Stimulated activated CD4-positive, alpha-beta T cell treated with anti-CD3 and anti-CD28 coated beads, Interleukin-12 subunit alpha, Interleukin-12 subunit beta, amount 100 ng/mL, for 48 hours (primary cell): ENCODE measurements at places on chromosomes 13 and 19.

GRCh38 chr19:7868671-7869452, 5.3 kb downstream of the PRR36 start:
- peak; percentile 74 for DNase-seq

- DNase-seq: no peak
Observed at GRCh38 chr13:35843272-35843671, 287.9 kb downstream of the DCLK1 start.

DNA sequence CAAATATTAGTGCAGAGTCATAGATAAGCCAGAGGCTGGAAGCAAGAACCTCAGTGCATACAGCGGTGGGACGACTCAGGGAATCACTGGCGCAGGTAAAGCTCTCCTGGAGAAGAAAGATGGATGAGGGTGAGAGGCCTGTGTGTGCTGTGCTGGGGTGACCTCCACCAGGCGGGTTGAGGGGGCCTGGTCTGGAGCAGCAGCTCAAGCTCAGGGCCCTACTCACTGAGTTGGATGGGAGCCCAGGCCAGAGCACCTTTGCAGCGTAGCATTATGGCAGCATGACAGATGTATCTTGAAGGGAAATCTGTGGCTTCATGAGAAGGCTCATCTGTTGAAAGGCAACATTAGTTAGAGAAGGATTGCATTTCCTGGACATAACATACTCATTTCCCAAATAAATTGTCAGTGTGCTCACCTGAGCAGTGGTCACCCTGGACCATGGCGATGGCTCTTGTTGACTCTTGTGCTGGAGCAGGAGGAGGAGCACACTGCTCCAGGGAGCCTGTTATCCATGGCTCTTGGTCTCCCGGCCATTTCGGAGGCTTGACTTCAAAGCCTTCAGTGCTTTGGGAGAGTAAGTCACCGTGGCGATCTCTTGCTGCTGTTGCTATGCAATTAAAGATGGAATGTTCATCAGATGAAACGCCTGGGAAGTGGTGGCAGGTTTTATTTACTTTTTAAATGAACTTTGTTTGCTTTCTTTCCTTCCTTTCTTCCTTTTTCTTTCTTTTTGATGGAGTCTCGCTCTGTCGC, 25.0 kb downstream of the HNRNPM start:
- no peak for DNase-seq

GRCh38 chr13:42728507-42729180, 52.7 kb upstream of the FAM216B start:
- DNase-seq: no peak

DNA sequence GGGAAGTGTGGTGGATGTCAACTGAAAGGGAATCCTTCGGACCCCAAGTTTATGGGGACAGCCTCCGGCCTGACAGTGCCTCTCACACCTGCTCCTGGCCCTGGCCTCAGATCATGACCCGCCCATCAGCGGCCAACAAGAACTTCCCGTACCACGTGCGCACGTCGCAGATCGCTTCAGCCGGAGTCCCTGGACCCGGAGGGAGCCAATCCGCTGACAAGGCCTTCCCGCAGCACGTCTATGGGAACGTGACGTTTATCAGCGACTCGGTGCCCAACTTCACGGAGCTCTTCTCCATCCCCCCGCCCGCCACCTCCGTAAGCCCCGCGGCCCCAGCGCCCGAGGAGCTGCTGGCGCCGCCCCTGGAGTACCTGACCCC, 2.0 kb upstream of the MEGF8 start:
- DNase-seq: no peak

DNA sequence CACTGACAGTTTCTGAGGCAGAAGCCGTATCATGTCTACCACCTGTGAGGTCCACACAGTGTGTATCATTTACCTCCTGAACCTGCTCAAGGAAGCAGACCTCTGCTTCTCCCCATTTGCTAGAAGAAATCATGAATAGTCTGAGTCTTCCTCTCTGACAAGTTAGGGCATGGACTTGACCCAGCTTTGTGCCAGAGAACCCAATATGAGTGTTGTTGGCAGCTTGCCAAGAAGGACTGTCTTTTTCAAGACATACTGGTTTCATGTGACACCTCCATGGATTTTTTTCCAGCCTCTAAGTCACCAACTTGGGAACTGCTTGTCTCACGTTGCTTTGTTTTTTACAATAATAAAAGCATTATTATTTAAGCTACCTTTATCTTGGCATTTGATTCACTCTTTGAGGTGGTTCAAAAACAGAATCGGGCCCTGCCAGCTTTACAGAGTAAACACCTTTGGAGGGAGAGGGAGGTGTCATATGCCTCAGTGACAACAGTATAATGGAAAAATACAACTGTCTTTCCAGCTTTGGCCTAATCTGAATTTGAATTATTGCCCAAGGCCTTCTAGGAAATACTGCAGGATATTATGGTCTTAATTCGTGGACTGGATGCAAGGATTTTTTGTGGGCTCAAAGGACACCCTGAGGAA, 9.6 kb downstream of the ZNF211 start:
- no peak for DNase-seq
